Left renal pelvis (tissue), 4 donors: ENCODE measurements at places on chromosomes 5 and 9. TPM values are rescaled to one million over a fixed set of nuclear protein-coding genes. Genes with fewer than 3 reads are reported as not detected.
A peak's percentile ranks its signal among the peaks of the same experiment; 100 is the strongest.

GRCh38 chr9:33104401-33104800 is 27.9 kb upstream of the SMU1 start:
- DNase-seq: no peak

DNA sequence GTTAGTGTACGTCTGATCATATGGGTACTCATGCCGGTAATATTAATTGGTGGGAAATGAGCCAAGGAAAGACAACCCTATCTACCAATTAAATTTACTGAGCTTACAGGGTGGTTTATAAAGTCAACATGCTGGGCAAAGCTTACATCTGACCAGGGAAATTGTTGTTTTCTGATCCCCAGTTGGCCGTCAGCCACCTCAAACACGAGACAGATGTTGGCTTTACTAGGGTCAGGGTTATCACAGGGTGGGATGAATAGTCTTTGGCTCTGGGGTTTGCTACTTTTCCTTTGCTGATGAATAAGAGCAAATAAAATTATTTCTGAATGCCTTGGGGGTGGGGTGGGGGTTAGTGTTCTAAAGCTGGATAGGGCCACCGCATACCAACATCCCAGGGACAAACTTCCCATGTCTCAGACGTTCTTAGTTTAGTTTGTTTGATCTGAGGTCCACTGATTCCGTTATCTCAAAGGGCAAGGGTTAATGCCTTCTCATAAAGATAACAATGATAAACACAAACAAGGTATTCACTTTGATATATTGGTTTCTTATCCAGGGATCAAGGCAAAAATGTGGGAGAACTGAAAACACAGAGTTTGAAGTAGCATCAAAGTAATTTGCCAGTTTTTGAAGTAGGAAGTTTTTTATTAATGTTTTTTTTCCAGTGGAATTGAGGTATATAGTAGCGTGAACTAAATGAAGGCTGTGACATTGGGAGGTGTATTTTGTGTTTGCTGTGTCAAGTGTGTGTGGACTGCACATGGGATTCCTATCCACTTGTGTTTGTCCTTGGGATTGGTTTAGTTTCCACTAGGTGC is 109.1 kb upstream of the RPS23 start:
- no peak for DNase-seq

DNA sequence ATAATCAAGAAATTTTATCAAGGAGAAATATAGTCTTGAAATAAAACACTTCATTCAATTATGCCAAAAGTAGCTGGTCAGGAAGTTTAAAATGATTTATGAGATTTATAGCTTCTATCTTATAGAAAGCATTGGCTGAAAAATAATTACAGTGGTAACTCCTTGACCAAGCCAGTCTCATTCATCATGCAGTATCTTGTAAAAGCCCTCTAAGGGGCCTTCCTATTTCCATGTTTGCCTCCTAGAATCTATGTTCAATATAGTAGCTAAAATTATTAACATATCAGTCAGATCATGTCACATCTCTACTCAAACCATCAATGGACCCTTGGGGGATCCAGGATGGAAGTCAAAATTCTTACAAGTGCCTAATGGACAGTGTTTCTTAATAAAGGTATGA is 393.4 kb upstream of the ST8SIA4 start:
- DNase-seq: no peak

DNA sequence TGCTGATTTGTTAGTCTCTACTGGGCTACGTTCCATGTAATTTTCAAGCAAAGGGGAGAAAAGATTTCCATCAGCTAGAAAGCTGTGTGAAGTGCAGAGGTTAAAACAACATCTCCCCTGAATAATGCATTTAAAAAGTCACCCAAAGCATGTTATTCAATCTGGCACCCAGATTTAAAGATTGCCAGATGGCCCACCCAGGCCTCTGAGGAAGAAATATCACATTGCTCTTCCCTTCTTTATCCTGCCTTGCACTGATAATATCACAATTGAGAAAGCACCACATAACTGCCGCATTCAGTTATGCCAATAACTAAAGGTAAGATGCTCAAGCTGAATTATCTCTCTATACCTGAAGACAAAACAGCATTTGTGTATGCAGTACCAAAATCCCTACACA is 119.4 kb upstream of the PUM3 start:
- DNase-seq: no peak

GRCh38 chr9:132356324-132356924 is 1.6 kb upstream of the SETX start:
- DNase-seq: no peak

DNA sequence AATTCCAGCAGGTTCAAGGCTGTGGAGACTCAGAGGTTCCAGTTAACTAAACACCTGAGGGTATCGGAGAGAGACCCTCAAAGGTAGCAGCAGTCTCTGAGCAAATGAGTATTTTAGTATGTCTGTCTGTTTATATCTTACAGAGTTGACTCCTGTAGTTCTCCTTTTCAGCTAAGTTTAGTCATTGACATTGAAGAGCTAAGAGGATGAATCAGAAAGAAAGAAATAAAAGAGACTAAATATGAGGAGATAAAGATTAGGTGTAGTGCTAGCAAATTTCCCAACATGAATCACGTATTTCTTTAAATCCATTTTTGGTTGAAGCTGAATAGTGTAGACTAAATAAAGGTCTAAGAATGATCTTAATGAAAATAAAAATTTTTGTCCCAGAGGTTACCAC is 474.0 kb upstream of the RGMB start:
- no peak for DNase-seq

- DNase-seq: no peak
Measured at GRCh38 chr5:73142035-73142434, 21.7 kb downstream of the TMEM171 start.

- no peak for DNase-seq
Measured at GRCh38 chr5:157772127-157772526, 28.6 kb downstream of the LSM11 start.

GRCh38 chr5:10607023-10607665 is 43.3 kb downstream of the ANKRD33B start:
- DNase-seq: no peak

DNA sequence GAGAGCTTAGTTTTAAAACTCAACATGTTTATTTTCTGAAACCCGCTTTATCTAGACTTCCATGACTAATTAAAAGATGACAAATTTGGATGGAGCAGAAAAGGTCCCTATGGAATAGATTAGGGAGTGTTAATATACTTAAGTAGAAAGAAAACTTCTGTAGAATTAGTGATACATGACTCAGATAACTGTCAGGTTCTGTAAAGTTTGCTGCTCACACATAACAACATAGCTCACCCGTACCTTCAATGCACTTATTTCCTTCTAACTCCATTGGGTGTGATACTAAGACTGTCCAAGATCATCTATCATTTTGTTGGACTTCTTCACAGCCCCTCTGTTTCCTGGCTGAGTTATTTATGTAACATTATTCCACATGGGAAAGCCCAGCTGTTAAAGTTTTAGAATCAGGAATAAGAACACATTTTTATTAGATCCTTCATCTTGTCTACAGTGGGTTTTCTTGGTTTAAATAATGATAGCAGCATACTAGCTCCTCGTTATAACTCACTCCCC is 27.8 kb downstream of the TMEM167A start:
- no peak for DNase-seq

DNA sequence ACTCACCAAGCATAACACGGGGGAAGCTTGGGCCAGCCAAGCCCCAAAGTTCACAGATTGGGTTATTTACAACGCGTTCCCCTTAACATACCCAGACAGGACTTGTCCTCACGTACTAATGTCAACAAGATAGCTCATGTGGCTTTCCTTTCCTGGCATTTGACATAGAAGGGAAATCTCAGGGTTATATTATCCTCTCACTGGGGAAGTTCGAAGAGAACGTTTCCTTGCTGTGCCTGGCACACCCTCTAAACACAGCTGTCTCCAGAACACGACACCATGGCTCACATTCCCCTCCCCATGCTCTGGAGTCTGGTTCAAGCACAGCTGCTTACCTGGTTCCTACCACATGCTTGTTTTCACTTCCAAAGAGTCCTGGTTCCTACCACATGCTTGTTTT is 46.8 kb upstream of the OTULINL start:
- DNase-seq: peak; percentile 12

DNA sequence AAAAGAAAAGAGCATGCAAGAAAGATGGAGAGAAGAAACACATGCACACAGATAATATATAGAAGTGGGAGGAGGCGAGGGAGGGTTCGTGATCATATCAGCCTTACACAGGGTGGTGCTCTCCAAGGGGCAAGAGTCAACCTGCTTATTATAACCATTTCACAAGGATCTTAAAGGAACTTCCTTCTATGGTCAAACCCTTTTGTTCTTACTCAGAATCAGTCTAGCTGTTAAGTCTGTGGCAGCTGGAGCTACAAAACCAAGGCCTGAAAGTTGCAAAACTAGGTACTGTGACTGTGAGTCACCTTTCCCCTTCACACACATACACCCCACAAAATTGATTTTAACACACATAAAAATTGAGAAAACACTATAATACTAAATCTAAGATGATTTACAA is 18.5 kb upstream of the ERMP1 start:
- DNase-seq: no peak

GRCh38 chr9:14313951-14314423 is at the start of gene NFIB:
Gene NFIB, minus strand, starts transcription at chr9:14314141. Its CDS starts 630 bp downstream, at chr9:14313511.
- no peak for DNase-seq

DNA sequence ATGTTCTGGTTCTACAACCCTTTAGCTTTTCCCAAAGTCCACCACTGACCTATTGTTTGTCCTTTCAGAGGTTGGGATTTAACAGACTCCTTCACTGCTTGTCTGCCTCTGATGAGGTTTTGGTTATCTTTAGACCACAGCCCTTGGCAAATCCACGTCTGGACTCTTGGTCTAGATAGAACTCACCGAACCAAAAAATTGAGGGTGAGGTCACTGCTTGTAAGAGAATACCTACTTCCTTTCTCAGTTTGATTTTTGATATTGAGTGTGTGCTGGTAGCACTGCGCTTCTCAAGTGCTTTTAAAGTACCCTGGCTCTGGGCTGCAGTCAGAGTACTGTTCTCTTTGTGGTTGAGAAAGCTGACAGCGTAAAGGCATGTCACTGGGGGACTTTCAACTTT is 61.7 kb downstream of the JMY start:
- no peak for DNase-seq

DNA sequence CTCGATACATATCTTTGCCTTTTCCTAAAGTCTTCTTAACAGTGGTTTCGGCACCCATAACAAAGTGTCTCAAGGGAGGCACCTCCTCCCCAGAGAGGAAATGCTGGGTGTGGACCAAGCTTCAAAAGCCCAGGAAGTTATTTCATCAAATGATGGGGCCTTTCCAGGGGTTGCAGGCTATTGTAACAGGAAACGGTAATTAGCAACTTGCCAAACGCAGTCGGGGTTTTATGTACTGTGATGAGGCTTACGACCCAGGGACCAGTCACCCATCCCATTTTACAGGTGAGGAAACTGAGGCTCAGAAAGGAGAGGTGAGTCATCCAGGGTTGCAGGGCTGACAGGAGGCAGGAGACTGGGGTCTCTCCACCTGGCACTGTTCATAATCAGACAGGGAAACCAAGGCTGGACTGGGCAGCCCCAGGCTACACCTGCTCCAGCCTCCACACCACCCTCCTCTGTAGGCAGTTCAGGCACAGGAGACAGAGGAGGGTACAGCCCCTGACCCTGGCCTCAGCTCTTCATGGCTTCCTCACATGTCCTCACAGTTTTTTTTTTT is 30.0 kb upstream of the SUSD3 start:
- no peak for DNase-seq

- DNase-seq: no peak
Measured at GRCh38 chr5:134851307-134851923, 5.6 kb downstream of the C5orf24 start.

DNA sequence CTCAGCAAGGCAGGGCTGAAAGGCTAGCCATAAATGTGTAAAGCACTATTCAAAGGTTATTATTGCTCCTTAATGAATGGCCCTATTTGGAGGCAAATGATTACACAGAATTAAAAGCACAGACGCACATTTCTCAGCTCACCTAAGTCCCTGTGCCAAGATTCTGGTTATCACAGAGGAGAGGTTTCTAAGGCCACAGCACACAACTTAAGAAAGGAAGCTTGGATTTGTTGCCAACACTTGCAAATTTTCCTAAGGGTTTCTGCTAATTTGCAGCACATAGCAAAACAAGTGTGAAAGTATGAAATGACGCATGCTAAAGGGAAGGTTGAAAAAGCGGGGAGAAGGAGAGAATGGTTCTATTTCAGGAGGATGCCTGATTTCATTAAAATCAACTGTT is 834.1 kb upstream of the C9orf72 start:
- DNase-seq: no peak

GRCh38 chr5:153147891-153148623 is 342.4 kb upstream of the GRIA1 start:
- DNase-seq: peak; percentile 6

GRCh38 chr5:111993242-111993641 is 236.2 kb upstream of the NREP start:
- no peak for DNase-seq

- no peak for DNase-seq
Measured at GRCh38 chr5:152140347-152140746, 215.7 kb upstream of the GLRA1 start.

DNA sequence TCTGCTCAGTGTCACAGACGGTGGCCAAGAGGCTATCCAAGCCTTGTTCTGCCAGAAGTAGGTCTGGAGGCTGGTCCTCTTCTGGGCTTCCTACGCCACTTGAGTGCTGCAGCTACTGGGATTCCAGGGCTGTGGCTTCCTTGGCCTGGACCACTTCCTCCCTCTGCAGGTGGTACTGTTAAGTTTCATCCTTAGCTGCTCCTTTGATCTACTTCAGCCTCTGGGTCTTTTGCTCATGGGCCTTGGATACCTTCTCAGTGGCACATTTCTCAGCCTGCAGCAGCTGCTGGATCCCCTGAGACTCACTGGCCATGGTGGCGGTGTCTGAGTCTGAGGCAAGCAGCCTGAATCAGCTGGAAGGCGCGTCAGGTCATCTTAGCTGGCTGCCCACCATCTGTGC is 10.3 kb downstream of the CNOT8 start:
- no peak for DNase-seq

GRCh38 chr9:115058175-115058574 is 59.8 kb downstream of the TNC start:
- DNase-seq: no peak

- no peak for DNase-seq
Measured at GRCh38 chr9:83934569-83935275, 13.5 kb upstream of the KIF27 start.

GRCh38 chr9:130304116-130304515 is 38.6 kb downstream of the HMCN2 start:
- no peak for DNase-seq

DNA sequence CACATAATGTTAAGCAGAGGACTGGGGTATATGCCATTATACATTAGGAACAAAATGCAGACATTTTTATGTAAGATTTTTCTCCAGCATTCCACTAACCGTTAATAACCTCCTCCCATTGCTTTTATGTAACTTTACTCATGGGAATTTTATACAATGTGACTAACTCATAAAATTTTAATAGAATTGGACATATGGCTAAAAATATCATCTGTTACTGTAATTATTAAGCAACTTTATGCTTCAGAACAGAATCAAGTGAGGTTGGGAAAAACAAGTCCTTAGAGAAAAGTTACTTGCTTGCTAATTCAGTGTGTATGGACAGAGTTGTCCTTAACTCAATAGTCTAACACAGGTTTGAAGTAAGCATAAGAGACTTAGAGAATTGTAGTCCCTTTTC is 54.8 kb upstream of the PCSK1 start:
- DNase-seq: no peak

Gene FOXI1
- polyA plus RNA-seq: 8.9 TPM

Gene MLANA
- 0.74 TPM for polyA plus RNA-seq

Gene PCDHGA2
- polyA plus RNA-seq: 5.0 TPM

Gene NUTM2F
- polyA plus RNA-seq: not detected

Gene UGT3A1
- polyA plus RNA-seq: 2.7 TPM

Gene SPINK4
- polyA plus RNA-seq: not detected

Gene IGIP
- 8.6 TPM for polyA plus RNA-seq

Gene TAF11L11
- polyA plus RNA-seq: not detected

Gene DAB2
- polyA plus RNA-seq: 125 TPM

Gene NRARP
- 6.4 TPM for polyA plus RNA-seq

Gene ENTPD2
- polyA plus RNA-seq: 3.2 TPM
